ENCODE measurements at places on chromosomes 12 and 14.

GRCh38 chr14:72916174-72916573 is 10.1 kb upstream of the DCAF4 start:
- DNase-seq: no peak

DNA sequence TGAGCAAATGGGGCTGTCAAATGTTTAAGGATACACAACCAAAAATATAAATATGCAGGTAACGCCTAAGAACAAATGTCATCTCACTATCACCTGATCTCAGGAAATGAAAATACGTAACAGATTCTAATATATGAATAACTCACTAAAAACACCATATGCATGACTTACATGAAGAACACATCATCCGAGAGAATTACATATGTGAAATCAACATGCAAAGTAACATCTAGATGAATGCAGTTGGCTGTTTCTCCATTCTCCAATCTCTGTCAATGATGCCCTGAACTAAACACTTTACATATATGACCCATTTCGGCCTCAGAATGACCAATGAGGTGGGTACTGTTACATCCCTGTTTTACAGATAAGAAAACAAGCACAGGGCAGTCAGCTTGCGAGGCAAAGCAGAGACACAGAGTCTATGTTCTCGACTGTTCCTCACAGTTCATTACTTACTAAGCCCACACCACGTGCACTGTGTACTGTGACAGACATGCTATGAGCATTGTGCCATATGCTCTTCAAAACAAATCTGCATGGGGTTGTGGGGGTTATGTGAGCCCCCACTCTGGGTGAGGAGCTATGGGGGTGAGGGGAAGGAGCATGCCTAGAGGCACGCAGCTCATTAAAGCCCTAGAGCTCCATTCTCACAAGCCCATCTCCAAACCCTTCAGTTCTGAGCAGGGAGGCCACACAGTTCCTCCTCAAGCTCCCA is 42.6 kb downstream of the ZFYVE21 start:
- DNase-seq: no peak

DNA sequence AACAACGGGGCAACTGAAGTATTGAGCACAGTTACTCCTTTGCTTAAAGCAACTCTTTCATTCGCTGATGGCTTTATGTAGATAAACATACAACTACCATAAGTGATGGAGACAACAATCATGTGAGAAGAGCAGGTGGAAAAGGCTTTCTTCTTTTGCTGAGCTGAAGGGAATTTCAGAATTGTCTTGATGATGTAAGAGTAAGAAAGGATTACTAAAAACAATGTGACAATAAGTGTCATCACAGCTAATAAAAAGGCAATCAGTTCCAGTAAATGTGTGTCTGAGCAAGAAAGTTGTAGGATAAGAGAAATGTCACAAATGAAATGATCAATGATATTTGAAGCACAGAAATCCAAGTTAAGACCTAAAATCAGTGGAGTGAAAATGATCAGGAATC is 647 bp downstream of the OR6C70 start:
- no peak for DNase-seq

GRCh38 chr12:12513416-12514006 is 49.2 kb downstream of the DUSP16 start:
- DNase-seq: no peak

DNA sequence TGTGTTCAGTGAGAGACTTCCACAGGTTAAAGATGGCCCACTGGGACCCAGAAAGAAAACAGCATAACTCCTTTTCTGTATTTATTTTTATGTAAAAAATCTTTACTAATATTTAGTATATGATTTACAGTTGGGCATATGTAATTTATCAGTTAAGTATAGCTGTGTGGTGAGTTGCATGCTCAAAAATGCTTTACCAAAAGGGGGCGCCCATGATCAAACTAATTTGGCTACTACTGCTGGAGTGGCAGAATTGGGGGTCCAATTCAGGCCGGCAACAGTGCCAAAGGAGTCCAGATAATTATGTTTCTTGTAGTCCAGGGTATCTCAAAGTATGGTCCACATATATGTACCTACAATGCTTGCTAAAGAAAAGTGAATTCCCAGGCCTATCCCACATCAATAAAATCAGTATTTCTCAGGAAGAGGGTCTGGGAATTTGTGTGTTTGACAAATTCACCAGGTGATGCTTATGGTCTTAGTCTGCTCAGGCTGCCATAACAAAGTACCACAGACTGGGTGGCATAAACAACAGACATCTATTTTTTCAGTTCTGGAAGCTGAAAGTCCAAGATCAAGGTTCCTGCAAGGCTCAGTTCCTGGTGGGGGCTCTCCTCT is 152.0 kb downstream of the KTN1 start:
- no peak for DNase-seq

DNA sequence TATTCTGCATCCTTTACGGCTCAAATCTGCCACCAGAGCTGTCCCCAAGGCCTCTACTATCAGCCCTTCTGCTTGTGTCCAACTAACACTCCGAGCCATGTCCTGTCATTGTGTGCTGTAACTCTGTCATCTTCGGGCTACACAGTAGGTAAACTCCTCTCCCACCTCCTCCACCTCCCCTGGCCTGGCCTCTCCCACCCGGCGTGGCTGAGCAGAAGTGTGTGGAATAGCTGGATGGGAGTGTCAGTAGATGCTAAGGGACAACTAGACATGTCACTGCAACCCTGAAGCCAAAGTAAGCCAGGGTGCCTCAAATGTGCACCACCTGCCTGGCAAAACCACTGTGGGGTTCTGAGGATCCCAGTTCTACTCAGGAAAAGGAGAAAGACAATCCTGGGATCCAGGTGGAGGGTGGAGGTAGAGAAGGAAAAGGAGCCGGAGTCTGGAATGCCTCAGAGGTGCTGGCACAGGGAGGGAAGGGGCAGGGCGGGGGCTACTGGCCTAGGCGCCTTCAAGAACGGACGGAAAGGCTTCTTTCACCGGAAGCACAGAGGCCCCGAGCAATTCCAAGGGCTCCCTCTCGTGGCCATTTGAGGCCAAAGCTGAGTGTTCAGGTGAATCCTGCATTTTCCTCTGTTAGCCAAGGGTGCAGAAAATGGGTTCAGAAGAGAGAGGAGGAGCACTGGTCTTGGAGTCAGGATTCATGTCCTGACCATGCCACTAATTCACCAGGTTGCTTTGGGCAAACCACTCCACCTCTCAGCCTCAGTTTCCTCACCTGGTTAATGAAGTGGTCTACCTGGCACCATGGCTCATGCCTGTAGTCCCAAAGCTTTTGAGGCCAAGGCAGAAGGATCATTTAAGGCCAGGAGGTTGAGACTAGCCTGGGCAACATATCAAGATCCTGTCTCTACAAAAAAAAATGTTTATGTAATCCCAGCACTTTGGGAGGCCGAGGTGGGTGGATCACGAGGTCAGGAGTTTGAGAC is 20.5 kb upstream of the FAM181A start:
- DNase-seq: no peak

- no peak for DNase-seq
These were observed 275.7 kb downstream of the DAD1 start for GRCh38 chr14:22313172-22313801.

GRCh38 chr14:95231966-95232633 is 74.8 kb upstream of the DICER1 start:
- peak; percentile 70 for DNase-seq

- no peak for DNase-seq
These were observed 198.7 kb downstream of the SYT1 start for GRCh38 chr12:79063258-79063657.

DNA sequence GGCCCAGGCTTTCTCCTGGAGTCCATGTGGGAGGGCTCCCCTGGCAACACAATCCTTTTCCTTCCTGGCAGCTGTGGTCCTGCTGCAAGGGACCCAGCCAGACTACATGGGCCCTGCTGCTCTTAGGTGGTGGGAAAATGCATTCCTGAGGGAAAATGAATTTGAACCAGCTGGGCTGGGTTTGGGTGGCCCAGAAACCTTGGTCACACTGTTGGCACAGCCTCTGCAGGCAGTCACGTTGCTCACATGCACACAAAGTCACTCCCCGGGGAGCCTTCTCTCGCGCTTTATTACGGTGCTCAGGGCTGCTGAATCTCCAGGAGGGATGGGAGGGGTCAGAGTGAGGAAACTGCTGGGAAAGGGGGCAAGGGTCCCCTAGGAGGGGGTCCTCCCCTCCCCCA is 17.2 kb downstream of the PLEKHG3 start:
- peak; percentile 54 for DNase-seq
